ENCODE measurements at places on chromosomes 1 and 21.

DNA sequence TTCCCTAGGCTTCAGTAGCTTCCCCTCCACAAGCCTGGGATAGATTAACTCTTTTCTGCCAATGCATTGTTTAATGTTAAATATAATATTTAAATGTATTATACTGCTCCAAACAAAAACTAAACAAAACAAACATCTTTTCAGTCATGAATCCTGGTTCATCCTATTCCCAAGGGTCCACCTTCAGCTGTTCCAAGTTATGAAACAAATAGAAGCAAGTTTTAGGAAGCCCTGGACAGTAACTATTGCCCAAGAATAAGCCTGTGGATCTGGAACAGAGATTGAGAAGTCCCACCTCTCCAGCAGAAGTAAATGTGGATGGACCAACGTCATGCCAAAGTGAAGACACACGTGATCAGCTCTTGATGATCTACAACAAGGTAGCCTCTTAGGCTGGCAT is 408.1 kb downstream of the SETD4 start:
- DNase-seq = no peak

- DNase-seq = no peak
Measured at GRCh38 chr1:14627608-14628489, 29.4 kb downstream of the KAZN start.

DNA sequence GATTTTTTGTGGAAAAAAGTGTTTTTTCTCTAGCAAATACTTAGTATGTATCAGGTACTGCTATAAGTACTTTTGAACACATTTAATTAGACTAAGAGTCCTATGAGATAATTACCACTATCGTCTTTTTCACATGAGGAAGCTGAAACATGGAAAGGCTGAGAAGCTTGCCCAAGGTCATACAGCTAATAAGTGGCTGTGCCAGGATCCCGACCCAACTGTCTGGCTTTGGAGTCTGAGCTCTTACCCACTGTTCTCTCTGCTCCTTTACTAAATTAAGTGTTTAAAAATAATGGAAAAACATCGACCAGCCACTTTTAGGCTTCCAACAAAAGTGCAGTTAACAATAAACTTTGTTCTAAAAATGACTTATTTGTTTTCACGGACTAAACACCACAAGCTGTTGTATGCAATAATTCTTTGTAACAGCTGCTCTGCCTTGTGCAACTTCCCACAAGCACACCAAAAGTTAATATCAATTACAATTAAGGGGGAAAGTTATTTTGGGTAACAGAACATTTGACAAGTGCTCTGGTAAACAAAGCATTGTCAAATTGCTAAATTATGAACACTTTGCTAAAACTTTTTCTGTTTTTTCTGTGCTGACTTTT is 75.7 kb downstream of the CRB1 start:
- no peak for DNase-seq

GRCh38 chr21:35208104-35208503 is 159.0 kb upstream of the RUNX1 start:
- no peak for DNase-seq

- no peak for DNase-seq
Measured at GRCh38 chr21:45013260-45013841, 61.0 kb upstream of the ADARB1 start.

All from stimulated activated CD4-positive, alpha-beta T cell treated with anti-CD3 and anti-CD28 coated beads, Interleukin-2, amount 100 ng/mL, for 24 hours (primary cell).